ENCODE measurements at places on chromosomes 11 and 22.

GRCh38 chr22:39176143-39176713 lies 23.7 kb upstream of the CBX7 start:
- peak; percentile 85 for DNase-seq

DNA sequence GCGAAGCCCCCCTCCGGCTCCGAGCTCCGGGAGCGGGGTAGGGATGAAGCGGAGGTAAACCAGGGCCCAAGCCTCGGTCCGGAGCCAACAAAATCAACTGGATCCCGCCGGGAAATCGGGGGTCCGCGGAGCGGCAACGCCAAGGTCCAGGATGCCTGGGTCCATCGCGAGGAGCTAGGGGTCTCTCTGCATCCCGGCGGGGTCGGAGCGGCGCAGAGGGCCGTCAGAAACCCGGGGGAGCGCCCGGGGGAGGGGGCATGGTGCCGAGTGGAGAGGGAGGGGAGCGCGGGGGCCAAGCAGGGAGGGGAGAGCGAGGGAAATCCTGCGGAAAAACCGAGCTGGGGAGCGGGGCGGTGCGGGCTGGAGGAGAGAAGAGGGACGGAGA lies 51.8 kb downstream of the SLC22A12 start:
- no peak for DNase-seq

- no peak for DNase-seq
Observed at GRCh38 chr22:49483946-49484345, 343.7 kb downstream of the BRD1 start.

GRCh38 chr11:62573592-62574362 lies at the start of gene EEF1G:
Gene EEF1G (minus strand): TSS chr11:62573891. CDS start chr11:62573842, 49 bp downstream.
- DNase-seq: peak; percentile 100

DNA sequence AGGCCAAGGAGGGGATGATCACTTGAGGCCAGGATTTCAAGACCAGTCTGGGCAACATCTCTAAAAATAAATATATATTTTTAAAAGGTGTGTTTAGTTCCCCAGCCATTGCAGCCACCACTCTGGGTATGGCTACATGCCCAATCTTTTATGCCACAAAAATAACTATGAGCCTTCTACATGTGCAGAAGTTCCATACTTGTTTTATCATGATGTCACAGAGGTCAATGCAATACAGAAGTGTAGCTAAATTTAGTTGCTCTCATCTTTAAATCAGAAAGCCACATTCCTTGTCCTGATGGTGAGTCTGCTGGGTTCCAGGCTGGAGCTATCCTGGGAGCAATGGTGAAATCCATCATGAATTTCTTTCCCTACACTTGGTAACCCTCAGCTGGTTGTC lies 436.3 kb downstream of the DYNC2H1 start:
- DNase-seq: no peak

GRCh38 chr11:16738947-16739815 lies 734 bp downstream of the C11orf58 start:
- peak; percentile 36 for DNase-seq

GRCh38 chr22:31215018-31215535 lies 3.0 kb downstream of the LIMK2 start:
- DNase-seq: no peak

DNA sequence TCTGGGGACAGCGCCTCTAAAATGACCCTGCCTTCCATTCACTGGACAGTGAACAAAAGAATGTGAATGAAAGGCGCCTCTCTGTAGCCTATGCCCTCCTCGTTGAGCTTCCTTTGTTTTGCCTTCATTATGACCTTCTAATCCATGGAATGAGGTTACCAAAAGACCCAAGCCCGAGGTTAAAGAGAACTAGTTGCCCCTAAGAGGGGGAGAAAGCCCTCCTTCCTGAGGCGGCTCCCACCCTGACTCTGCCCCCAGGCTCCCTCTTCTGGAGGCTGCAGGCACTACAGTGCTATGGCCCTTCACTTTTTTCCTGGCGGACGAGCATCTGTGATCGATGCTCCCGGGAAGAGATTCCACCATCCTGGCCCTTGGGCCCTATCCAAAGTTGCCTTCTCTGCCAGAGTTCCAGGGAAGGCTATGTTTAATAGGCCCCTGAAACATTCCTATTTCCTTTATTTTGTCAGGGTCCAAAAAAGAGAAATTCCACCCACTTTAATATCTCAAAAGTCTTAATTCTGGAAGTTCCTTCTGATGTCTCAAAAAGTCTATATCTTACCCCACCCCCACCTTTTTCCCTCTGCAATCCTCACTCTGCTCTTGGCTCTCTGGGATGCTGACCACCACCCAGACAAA lies 147.3 kb downstream of the FEZ1 start:
- peak; percentile 28 for DNase-seq

- DNase-seq: peak; percentile 79
Observed at GRCh38 chr22:46596032-46596441, 24.1 kb upstream of the GRAMD4 start.

GRCh38 chr11:9060700-9061111 lies 30.7 kb downstream of the SCUBE2 start:
- DNase-seq: no peak

DNA sequence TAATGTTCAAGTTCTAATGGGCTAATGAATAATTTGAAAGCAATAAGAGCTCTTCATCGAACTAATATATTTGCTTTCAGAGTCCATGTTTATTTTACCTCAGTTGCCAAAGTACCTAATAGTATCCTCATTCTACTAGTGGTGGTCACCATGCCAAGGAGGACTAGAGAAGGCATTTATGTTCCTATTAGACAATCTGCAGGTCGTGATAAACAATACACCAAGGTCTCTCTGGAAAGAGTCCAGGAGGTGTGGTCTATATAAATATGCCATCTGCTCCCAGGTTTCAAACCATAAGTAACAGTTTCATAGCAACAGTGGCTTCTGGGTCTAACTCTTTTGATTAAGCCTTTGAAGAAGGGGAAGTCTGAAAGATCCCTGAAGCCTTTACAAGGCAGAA lies 42.9 kb downstream of the ARFGAP3 start:
- no peak for DNase-seq

DNA sequence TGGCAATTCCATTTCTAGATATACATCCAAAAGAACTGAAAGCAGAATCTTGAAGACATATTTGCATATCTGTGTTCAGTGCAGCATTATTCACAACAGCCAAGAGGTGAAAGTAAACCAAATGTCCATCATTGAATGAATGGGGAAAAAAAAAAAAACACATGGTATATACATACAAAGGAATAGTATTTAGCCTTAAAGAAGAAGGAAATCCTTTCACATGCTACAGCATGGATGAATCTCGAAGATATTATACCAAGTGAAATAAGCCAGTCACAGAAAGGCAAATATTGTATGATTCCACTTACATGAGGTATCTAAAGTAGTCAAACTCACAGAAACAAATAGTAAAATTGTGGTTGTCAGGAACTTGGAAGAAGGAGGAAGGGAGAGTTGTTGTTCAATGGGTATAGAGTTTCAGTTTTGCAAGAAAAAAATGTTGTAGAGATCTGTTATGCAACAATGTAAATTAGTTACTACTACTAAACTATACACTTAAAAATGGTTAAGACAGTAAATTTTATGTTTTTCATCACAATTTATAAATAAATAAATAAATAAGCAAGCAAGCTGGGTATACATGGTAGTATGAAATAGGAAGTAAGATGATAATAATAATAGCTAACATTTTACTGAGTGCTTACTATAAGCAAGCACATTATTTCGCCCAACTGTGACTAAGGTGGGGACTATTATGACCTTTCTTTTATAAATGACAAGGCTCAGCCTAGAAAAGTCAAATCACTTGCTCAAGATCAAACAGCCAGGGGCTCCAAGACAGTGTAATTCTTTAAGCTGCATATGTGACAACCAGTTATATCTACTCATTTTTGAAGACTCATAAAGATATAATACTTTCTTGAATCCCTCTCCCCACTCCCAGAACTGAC lies 50.0 kb downstream of the FAM168A start:
- DNase-seq: no peak

DNA sequence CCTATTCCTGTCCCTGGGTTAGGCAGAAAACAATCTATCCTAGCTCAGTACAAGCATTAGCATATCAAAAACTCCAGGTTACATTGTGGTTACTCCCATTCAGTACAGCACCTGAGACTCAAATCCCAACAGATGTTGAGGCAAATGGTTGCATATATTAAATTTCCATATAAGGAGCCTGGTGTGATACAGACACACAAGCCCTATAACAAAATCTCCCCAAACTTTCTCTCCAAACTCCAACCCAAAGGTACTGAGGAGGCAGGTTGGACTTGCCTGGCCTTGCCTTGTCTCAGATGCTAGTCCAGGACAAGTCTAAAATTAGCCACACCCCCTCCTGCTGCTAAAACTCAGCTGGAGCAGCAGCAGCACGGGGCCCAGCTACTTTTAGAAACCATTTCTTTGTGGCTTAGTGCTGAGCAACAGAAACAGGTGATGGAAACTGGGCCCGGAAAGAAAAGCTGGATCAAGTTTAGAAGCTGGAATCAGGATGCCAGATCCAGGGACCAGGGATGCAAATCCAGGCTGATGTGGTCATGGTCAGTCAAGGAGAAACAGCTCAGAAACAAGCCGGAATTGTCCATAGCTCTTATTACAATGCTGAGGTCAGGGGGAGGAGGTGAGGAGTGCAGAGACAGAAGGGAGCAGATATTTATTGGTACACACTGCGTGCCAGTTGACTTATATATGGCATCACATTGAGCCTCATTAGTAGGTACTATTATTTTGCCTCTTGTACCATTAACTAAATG lies 73.7 kb upstream of the AMOTL1 start:
- no peak for DNase-seq

GRCh38 chr22:47633111-47633510 lies 870.7 kb downstream of the TBC1D22A start:
- DNase-seq: no peak

GRCh38 chr11:123454060-123454651 lies 24.1 kb downstream of the GRAMD1B start:
- peak; percentile 39 for DNase-seq

DNA sequence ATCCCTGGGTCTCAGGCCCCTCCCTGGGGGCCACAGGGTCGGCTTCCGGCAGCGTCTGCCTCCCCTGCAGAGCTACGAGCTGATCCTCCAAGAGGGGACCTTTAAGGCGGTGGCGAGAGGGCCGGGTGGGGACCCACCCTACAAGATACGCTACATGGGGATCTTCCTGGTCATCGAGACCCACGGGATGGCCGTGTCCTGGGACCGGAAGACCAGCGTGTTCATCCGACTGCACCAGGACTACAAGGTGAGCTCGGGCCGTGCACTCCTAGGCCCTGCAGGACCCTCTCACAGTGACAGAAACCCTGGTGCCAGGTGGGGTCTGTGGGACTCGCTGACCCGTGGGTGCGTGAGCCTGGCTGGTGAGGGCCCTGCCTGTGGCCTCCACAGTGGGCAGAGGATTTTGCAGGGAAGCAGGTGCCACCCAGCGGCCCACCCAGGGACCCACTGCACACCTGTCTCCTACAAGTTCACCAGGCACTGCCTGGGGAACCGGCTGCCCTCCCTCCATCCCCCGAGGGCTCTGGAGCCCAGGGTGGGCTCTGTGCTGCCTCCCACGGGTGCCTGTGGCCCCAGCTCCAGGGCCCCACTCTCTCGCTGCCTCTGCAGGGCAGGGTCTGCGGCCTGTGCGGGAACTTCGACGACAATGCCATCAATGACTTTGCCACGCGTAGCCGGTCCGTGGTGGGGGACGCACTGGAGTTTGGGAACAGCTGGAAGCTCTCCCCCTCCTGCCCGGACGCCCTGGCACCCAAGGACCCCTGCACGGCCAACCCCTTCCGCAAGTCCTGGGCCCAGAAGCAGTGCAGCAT lies 13.7 kb downstream of the MUC5B start:
- DNase-seq: no peak

- peak; percentile 25 for DNase-seq
Observed at GRCh38 chr22:23220485-23221350, 40.4 kb downstream of the BCR start.

GRCh38 chr22:42336527-42337227 lies 66.2 kb upstream of the TCF20 start:
- DNase-seq: no peak

DNA sequence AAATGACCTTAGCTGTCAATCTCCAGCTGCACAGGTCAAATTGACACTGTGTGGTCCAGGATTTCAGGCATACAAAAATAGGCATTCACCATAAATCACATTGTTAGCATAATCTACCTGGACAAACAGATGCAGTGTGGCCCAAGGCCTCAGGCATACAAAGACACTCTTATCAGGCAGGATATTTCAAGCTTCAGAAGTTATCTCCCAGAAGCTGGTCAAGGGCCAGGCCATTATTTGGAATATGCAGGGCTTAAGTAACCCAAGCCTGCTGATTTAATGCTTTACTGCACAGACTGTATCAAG lies 25.5 kb upstream of the HORMAD2 start:
- DNase-seq: no peak

DNA sequence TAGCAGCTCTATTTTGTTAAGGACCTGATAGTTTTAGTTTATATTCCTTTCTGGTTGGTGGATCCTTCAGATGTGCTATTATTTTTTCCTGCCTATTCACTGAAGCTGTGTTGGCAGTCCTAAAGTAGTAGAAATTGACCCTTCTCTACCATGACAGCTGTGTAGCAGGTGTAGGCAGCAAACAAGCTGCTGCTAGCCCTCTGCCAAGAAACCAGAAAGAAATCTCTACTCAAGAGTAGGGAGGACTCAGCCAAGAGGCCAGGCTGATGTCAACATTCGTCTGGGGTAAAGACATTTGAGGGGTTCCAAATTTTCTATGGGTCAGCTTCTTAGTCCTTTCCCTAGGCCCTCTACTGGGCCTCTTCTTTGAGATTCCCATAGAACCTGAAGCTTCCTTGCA lies 51.2 kb downstream of the CSTF3 start:
- no peak for DNase-seq

- DNase-seq: peak; percentile 51
Observed at GRCh38 chr11:105673089-105673488, 63.2 kb downstream of the GRIA4 start.

DNA sequence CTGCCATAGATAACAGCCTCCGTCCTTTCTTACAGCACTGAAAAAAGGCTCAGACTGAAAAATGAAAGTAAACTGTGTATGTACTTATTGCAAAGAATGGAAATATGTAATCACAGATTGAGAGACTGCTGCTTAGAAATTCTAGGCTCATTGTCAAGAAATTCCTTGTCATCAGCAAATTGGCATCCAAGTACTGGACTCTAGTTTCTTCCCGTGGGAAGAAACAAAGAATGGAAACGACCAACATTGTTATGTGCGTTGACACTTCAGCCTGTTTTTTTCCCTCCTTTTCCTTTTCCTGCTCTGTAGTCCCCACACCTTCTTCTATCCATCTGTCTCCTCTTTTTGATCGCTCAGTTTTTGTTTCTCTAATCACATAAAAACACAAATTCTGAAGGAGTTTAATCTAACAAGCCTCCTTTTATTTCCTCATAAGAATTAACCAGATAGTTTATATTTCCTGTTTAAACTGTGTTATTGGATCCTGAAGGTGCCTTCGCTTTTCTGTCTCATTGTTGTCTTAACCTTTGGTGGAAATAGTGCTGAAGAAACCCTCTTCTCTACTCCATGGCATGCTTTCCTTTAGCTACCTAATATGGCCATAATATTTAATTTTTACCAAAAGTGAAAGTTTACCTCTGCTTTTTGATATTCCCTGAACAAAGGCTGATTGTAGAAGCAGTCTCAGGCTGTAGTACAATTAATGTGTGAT lies 20.0 kb upstream of the CASP12 start:
- DNase-seq: no peak

GRCh38 chr11:23263466-23263865 lies 403.2 kb upstream of the CCDC179 start:
- no peak for DNase-seq

Data from kidney tubule cell (primary cell).